ENCODE measurements at places on chromosomes 3 and 15.

- no peak for DNase-seq
Observed at GRCh38 chr3:123198372-123198771, 3.4 kb upstream of the SEC22A start.

DNA sequence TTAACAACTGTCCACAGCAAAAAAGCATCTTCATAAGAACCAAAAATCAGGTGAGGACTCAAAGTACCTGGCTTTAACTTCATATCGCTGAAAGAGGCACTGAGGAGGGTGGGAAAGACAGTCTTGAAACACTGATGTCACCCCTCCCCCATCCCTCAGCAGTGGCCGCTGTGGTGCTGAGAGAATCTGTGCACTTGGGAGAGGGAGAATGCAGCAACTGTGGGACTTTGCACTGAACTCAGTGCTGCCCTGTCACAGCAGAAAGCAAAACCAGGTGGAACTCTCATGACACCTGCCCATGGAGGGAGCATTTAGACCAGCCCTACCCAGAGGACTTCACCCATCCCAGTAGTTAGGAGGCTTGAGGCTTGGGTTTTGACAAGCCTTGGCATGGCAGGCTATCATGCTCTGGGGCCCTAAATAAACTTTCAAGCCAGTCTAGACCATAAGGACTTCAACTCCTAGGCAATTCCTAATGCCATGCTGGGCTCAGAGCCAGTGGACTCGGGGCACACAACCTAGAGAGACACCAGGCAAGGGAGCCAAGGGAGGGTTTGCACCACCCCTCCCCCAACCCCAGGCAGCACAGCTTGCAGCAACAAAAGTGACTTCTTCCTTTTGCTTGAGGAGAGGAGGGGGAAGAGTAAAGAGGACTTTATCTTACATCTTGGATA, 6.1 kb upstream of the ZSCAN2 start:
- DNase-seq = no peak

- DNase-seq = no peak
Observed at GRCh38 chr3:176734146-176734545, 463.1 kb downstream of the TBL1XR1 start.

GRCh38 chr15:75235051-75235673, 23.0 kb upstream of the GOLGA6C start:
- no peak for DNase-seq

DNA sequence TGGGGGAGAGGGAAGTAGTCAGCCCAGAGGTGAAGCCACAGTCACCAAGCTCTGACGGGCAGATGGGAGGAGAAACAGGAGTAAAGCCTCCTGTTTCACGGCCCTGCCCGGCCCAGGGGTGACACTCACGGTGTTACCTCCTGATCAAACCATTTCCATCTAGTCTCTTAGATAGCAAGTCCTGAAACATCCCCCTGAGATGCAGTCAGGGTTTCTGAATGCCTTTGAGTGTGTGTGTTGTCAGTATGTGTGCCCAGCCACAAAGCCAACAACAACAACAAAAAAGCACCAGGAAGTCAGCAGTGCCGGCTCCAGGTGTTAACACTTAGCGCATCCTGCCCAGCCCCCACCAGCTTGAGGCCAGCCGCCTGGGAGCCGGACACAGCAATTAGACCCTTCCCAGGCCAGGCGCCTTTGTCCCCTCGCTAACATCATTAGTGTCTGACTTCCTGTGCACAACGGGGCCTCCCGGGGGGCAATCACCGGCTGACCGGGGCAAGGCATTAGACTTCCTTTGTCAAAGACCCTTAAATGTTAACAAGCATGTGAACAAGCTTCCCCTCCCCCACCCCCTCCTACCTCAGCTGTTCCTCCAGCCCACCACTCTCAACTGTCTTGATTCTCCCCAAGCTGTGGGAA, 34.5 kb downstream of the IL17RD start:
- DNase-seq = no peak

- DNase-seq = no peak
Observed at GRCh38 chr15:96851613-96852012, 521.1 kb downstream of the NR2F2 start.

DNA sequence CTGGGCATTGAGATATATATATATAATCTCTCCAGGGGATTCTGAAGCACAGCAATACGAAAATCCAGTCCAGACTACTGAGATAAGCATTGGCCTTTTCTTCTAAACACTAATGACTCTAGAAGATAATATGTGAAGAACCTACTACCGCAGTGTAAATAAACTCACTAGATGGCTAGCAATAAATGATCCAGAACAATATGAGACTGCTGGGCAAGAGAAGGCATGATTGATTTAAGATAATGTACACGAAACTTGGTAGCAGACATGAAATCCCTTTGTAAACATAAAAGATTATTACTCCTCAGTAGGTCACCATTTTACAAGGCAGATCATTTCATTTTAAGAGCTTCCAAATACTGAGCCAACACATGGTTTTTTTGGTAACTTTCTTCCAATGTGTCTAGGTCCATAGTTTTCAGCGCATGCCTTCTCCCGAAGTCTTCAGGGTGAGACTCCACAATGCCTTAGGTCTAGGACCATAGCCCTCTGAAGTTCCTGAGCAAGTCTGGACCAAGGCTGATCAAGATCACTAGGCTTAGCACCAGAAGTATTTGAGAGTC, 193.2 kb downstream of the LRRN1 start:
- DNase-seq = no peak

- no peak for DNase-seq
Observed at GRCh38 chr3:104635872-104636580, 730.7 kb upstream of the ALCAM start.

- DNase-seq = no peak
Observed at GRCh38 chr15:63818191-63818590, 15.6 kb downstream of the HERC1 start.

- no peak for DNase-seq
Observed at GRCh38 chr3:177150970-177151627, 46.2 kb downstream of the TBL1XR1 start.

- no peak for DNase-seq
Observed at GRCh38 chr15:62047282-62047827, 12.9 kb downstream of the VPS13C start.

GRCh38 chr3:108103040-108103751, 12.4 kb upstream of the CD47 start:
- DNase-seq = no peak

DNA sequence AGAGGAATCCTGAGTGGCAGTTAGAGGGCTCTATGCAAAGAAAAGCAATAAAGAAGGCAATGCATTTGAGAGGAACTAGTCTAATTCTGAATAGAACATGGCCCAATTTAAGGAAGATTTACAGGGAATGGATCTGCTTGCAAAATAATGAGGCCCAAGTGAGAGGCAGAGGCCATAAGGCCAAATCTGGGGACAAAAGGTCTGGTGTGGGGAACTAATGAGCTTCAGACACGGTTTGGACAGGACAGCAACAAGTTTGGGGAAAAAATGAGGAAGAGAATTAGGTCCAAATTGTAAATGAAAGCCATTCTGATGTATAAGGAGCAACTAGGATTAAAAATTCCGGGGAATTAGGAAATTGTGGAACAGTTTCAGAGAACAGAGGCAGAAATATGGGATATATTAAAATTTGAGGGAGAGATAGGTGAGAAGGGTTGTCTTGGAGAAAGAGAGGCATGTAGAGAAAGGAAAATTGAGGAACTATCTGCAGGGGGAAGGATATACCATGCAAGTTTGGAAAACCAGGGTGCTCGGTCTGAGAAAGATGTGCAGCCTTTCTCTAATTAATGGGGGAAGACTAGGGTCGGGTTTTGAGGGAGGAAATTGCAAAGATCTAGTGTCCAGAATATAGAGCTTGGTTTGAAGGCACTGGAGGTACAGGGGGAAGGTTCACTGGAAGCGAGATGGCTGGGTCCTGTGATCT, 73.8 kb downstream of the RBPMS2 start:
- no peak for DNase-seq

- no peak for DNase-seq
Observed at GRCh38 chr3:57784089-57784735, 28.1 kb downstream of the SLMAP start.

DNA sequence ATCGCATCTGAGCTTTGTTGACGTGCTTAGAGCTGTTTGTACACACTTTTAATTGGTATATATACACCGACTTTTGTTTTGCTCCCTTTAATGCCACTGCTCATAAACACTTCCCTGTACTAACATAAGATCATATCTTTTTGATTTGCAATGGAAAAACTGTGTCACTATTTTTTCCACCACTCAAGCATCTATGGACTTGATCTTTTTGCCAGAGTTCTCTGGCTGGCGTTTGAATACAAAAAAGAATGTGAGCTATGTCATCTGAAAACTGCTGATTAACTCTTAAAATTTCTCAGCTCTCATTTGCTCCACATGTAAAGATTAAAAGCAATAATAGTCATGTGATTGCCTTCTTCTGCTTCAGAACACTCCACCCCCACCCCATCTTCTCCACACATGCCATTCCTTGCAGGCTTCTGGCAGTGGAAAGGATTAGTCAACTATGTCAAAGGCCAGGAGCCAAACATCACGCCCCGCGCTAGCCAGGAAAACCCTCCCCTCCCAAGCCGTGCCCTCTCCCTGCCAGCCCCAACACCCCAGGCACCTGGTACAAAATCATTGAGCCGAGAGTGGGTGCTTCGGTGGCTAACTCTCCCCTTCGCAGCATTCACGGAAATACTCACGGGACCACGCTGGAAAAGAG, 123.4 kb upstream of the MEF2A start:
- no peak for DNase-seq

DNA sequence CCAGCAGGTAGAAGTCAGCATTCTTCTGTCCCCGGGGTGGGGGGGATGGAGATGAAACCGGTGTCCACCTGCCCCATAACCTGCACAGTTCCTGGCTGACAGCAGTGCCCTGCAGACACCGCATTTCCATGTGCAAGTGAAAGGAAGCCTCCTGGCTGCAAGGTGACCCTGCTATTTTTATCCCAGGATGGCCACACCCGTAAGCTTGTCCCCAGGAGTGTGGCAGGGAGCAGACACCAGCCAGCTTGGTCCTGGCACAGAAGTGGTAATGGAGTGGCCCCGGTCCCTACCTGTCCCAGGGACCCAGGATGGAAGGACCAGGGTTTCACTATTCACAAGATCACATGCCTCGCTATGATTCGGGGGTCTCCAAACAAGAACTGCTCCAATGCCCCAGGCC, 85.3 kb upstream of the RPL32 start:
- no peak for DNase-seq

DNA sequence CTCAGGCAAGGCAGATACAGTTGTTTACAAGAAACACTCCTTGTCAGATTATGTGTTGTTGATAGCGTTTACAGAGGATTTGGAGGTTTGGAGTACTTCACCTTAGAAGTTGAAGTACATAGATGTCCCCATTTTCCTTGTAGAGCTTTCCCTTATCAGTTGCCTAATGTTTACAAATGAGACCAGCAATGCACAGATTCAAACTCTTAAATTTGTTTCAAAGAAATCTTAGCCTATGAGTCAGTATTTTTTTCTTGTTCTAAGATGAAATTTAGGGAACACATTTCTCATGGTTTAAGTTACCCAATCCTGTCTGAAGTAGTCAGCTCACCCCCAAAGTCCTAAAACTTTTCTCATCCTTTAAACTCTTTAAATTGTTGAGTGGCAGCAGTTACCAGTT, 6.3 kb upstream of the EIF5A2 start:
- DNase-seq = no peak

DNA sequence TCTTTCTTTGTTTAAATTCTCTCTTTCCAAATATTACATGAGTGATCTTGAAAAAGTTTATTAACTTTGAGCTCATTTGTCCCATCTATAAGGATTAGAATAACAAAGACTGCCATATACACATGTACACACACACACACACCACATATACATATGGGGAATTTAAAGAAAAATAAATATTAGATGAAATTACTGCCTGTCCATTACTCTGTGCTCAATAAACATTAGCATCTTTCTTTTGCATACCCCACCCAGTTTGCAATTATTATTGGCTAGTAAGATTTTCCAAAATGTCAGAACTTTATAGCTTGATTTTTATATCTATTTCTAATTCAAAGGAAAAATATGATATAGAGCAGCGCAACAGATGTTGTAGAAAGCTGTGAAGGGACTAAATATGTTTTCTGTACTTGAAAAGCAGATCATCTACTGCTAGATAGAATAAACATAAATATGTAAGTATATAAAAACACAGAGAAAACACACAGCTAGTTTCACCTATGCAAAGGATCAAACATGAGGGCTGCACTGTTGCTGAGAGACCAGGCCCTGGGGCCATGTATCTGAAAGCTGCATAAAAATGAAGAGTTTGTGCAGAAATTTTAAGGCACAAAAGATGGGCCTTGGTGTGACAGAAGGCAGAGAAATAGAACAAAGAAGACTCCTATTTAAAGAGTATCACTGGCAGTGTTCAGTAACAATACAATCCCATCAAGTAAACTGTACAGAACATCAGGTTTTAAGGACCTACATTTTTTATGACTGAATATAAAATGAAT, 114.2 kb upstream of the NECTIN3 start:
- DNase-seq = no peak

DNA sequence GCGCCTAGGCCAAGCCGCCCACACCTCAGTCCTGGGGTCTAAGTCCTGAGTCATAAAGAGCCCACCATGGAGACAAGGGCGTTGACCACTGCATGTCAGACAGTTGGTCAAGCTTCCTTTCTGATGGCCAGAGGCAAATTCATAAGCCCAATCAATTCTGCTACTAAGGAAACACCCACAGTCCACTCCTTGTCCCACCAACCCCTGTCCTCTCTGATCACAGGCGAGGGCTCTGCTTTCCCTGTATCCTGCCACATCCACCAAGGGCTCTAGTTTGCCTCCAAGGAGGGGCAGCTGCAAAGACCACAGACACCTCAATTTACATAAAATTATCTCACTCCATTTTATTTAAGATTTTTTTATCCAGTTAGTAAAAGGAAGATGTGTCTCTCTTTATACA, 25.3 kb downstream of the CHAC1 start:
- DNase-seq = no peak

DNA sequence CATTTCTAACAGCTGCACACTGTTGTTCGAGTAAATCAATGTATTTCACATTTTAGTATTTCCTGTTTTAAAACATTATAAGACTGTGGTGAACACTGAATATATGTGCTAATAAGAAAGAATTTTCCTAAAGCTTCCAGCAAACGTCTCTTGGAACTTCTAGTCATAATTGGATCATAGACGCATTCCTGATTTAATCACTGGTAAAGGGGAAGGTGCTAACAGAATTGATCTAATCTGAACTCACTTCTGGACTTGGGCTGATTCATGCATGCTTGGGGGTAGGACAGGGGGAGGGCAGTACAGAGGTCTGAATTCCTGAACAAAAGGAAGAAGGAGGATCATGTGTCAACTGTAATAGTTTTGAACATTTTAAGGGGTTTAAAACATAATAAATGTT, 7.3 kb upstream of the LEKR1 start:
- DNase-seq = no peak

- no peak for DNase-seq
Observed at GRCh38 chr15:90412356-90413194, 24.5 kb downstream of the IQGAP1 start.

DNA sequence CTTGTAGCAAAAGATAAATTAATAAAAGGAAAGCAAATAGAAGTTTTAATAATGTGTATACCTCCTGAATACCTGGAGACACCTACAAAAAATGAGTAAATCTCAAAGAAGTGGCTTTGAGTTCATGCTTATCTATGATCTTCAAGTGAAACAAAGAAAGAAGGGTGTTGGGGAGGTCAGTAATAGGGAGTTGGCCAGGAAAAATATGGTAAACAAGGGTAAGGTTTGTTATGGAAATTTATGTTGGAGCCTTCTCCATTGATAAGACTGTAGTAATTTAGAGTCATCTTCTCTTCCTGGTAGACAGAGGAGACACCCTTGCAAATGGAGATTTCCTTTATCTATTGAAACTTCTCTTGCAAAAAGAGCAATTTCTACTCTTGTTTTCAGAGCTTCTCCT, 6.6 kb upstream of the CCR8 start:
- no peak for DNase-seq

- no peak for DNase-seq
Observed at GRCh38 chr3:140205598-140205997, 270.6 kb downstream of the CLSTN2 start.

GRCh38 chr3:83601704-83602103, 1357.1 kb upstream of the CADM2 start:
- DNase-seq = no peak
